ENCODE measurements at places on chromosomes 4 and X.
A peak's percentile ranks its signal among the peaks of the same experiment; 100 is the strongest.

DNA sequence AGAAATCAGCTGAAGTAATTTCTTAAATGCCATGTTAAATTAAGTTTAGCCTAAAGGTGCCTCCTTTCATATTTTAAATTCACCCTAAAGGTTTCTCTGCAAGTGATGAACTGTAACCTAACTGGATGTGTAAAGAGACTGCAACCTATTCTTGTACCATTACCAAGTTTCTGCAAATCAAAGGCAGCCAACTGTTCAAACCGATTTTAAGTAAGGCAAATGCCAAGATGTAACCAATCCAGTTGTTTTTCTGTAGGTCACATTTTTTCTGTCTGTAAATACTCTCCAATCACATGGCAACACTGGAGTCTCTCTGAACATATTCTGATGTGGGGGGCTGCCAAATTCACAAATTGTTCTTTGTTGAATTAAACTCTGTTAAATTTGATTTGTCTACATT is 42.4 kb upstream of the FGF2 start:
- DNase-seq: no peak

- DNase-seq: no peak
Observed at GRCh38 chr4:155234206-155234605, 25.8 kb downstream of the NPY2R start.

GRCh38 chrX:500481-501010 is 113.8 kb upstream of the PPP2R3B start:
- no peak for DNase-seq

GRCh38 chr4:13706716-13707115 is 79.2 kb upstream of the BOD1L1 start:
- DNase-seq: no peak

DNA sequence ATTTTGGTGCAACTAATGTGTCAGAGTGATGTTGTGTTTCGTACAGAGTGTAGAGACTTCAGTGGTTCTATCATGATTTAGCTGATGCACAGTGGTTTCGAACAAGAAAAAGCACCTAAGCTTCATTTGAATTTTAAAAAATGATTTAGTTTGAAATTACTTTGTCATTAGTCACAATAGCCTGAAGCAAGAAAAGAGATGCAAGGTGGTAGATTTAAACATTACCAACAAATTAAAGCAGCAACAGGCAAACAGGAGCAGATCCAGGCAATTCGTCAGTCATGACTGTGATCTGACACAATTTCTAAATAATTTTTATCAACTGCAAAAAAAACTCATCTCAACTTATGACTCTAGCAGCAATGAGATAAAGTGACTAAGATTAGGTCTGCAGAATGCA is 24.6 kb upstream of the COX7B2 start:
- no peak for DNase-seq

DNA sequence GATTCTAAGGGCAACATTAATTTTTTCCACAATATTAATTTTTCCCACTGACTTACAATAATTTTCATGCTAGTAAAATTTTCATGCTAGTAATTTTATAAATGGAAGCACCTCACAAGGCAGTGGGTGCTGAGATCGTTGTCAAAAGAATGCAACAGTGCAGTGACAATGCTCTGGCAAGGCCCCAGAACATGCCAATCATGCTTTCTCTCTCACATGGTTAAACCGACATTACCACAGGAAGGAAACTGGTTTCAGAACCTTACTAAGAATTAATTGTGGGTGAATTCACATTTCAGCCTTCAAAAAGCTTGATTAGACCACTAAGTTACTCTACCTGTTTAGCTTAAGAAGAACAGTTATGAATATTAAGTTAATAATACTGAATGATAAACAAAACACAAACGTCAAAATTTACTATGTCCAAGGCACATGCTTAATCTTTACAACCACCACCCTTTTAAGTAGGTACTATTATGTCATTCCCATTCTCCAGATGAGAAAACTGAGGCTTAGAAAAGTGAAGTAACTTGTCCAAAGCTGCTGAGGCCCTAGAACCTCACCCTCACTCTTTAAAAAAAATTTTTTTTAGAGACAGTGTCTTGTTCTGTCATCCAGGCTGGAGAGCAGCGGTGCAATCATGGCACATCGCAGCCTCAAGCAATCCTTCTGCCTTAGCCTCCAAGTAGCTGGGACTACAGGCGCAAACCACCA is 10.0 kb upstream of the OPHN1 start:
- peak; percentile 67 for DNase-seq

DNA sequence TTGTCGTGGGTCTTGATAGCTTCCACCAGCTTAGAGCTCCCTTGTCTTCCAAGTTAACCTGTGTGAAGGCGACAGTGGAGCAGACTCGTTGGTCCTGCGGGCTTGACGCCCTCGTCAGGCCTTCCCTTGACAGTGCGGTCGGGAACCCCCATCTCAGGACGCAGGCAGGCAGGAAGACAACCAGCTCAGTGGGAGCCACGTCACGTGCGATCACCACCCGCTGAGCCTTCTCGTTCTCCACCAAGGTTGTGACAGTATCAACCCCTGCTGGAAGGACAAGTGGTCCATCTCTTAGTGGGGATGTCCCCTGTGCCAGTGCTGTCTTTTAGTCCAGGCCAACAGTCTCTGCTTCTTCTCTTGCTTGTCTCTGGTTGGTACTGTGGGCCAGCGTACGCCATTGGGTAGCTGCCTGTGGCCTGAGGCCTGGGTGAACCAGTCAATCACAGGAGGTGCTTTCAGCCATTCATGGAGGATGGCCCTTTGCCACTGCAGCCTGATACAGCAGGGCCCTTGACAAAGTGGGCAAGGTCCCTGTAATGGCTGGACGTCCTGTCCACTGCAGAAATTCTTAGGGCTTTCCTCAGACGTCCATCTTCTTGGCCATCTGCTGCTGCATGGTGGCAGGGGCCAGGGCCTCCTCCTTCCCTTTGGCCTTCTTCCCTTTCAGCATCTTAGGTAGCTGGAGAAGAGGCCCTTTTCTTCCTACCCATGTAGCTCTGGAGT is 31.4 kb downstream of the RGS12 start:
- DNase-seq: no peak
